ENCODE measurements at places on chromosomes 1 and 21. TPM values are rescaled to one million over a fixed set of nuclear protein-coding genes. Genes with fewer than 3 reads are reported as not detected.

ATP13A2 gene
- total RNA-seq: 98.5 TPM

PCAT6 gene
- total RNA-seq: 2.9 TPM

TMEM82 gene
- not detected for total RNA-seq

PTGFR gene
- total RNA-seq: 0.05 TPM

TEDDM1 gene
- not detected for total RNA-seq

SLX9 gene
- total RNA-seq: 37.9 TPM

KMO gene
- not detected for total RNA-seq

C1QA gene
- total RNA-seq: not detected

KCNA2 gene
- total RNA-seq: not detected

ADIPOR1 gene
- total RNA-seq: 97.3 TPM

SHISAL2A gene
- not detected for total RNA-seq

RPE65 gene
- total RNA-seq: not detected

TEX38 gene
- not detected for total RNA-seq

NBPF10 gene
- total RNA-seq: 0.09 TPM

CDA gene
- total RNA-seq: 18.5 TPM

GPR25 gene
- not detected for total RNA-seq

UBL4B gene
- not detected for total RNA-seq

GOLT1A gene
- total RNA-seq: not detected

ANKRD65 gene
- total RNA-seq: 24.3 TPM

WDR64 gene
- not detected for total RNA-seq

SYPL2 gene
- total RNA-seq: not detected

TNFRSF18 gene
- 0.98 TPM for total RNA-seq

TATDN3 gene
- total RNA-seq: 12.6 TPM

FOXJ3 gene
- total RNA-seq: 14.4 TPM

All from airway epithelial cell (primary cell).